ENCODE measurements at places on chromosomes 2 and 18. TPM values are rescaled to one million over a fixed set of nuclear protein-coding genes. Genes with fewer than 3 reads are reported as not detected.

DNA sequence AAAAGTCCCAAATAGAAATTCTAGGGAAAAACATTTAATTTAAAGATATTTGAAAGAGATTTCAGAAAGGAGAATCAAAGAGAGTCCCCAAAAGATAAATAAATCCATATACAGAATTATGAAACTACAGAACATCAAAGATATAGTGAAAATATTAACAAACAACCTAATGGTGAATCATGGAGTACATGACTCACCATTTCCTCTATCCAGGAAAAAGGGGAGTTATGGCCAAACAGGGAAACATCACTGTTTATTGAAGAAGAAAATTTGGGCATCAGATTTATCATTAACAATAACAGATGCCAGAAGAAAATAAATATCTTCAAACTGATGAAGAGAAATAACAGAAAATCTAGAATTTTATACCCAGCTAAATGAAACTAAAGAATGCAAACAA is 448.3 kb downstream of the CDH2 start:
- no peak for DNase-seq

DNA sequence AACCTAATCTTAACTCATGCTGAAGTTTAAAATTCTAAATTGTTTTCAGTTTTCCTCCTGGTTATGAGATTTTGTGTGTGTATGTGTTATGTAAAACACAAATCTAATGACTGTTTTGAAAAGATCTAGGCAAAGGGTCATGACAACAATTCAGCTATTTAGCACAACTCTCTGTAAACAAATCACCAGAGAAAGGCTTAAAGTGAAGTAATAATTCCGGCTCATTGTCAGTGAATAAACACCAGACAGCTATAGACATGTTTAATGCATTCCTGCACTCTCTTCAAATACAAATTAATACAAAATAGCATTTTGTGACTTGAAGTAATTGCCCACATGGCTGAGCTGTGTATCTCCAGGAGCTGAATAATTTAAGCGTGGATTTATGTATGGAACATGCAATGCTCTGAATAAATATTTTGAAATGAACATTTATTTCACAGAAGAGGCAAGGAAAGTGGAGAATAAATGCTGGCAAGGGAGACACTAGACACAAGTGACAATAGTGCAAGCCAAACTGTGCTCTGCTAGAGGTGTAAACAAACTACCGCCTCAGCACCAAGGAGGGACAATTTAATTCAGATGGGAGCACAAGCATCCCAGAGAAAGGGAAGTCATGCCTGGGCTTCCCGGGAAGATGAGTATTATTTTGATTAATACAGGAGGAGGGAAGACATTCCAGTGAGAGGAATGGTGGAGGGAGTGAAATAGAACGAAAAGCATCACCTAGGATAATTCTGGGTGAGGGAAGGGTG is 133.6 kb upstream of the XPO1 start:
- no peak for DNase-seq

EPHA4 gene
- total RNA-seq: 45.6 TPM

CPO gene
- total RNA-seq: not detected

Data from uterus (tissue), 4 donors.